ENCODE measurements at places on chromosomes 4 and X.

DNA sequence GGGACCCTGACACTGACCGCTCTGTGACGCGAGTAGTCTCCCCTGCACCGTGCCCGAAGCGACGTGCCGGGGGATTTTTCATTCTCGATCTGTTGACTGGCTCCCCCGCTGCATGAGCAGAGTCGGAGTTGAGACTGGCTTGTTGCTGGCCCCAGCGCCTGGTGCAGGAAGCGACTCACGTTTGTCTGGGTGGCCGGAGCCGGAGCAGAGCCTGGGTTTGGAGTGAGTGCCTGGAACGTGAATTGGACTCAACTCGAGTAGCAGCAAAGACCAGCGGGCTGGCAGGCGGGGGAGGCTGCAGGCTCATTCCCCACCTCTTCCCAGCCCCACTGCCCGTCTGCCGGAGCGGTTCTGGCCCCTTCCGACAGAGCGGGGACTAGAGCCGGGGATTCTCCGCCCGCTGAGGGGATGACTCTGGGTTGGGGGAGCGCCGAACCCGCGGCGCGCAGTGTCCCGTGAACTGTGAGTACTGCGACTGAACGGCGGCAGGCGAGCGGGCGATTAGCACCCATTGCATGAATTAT, 554 bp downstream of the PCDH7 start:
- DNase-seq: peak; percentile 16

GRCh38 chr4:118850488-118851173, 14.7 kb upstream of the SEC24D start:
- DNase-seq: no peak

DNA sequence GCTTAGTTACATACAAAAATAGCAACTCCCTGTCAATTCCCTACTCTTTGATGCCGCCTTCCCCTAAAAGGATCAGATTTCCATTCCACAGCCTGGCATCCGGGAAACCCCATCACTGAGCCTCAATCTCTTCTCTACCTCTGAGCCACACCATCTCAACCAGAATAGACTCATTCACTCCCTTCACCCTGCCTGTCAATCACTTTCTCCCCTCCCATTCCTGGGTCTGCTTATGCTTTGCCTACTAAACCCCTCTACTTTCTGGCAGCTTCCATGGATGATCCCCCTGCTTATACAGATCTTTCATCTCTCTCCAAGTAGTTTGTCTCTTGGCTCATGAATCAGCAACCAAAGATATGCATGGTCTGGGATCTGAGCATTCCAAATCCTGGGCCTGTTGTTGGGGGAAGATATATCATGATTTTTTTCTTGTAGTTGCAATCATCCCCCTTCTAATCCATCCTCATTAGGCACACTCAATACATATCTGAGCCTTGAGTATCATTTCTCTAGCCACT, 2.6 kb downstream of the AMER1 start:
- no peak for DNase-seq

DNA sequence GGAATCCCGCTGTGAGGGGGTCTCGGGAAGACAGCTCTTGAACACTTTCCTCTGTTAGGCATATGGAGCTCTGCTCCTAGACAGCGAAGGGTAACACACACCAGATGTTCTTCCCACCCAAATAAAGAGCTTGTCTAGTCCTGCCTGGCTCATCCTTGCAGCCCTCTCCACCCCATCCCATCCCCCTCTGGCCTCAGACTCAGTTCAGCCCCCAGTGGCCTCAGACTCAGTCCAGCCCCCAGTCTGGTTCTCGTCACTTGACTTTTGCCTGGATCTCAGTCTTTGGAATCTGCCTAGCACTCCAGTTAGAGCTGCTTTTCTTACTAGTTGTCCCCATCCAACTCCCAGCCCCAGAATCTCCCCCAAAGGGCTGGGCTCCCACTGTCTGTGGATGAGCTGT, 14.9 kb downstream of the RAB33A start:
- DNase-seq: no peak

DNA sequence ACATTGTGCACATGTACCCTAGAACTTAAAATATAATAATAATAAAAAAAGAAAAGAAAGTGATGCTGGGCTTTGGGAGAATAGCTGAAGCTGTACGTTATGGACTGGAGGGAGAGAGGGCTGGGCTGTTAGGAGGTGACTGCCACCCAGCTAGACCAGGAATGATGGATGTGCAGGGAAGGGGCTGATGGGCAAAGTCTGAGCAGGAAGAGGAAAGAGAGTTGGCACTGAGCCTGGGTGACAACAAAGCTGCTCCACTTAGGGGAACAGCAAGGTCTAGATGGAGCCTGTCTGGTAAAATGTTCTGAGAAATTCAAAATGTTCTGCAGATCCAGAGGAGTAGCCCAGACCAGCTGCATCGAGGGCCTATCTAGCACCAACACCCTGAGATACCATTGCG, 32.3 kb downstream of the MED28 start:
- DNase-seq: no peak

DNA sequence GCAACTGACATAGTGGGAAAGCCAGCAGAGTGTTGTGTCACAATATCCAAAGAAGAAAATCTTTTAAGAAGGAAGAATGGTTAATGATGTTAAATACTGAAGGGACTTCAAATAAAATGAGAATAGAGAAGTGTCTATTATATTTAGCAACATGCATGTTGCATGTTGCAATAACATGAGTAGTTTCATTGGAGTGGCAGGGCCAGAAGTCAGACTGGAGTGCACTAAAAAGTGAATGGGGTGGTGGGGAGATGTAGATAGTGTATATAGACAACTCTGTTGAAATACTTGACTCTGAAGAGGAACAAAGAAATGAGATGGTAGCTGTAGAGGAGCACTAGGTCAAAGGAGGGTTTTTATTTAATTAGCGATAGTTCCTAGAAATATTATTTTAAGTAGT, 9.5 kb upstream of the AMMECR1 start:
- no peak for DNase-seq

GRCh38 chr4:96455045-96455720, 615.3 kb downstream of the PDHA2 start:
- no peak for DNase-seq

GRCh38 chr4:180947425-180947824, 1295.8 kb upstream of the TENM3 start:
- DNase-seq: no peak

- no peak for DNase-seq
These were observed 61.1 kb downstream of the HELT start for GRCh38 chr4:185079271-185079905.

GRCh38 chr4:82770607-82771006, 28.0 kb downstream of the SCD5 start:
- no peak for DNase-seq

DNA sequence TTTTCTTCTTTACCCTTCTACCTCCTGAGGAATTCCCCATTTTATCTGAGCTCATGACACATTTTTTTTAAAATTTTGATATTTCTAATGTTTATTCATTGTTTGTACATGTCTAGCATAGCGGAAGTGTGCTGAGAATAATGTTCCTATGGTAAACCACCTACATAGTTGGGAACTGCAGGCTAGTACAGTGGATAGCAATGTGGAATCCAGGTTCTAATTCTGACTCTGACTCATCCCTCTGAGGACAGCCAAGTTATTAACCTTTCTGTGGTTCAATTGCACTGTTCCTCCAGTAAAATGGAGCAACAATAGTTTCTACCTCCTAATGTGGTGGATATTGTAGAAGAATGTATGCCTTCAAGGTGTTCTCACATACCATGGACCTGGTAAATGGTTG, 20.6 kb upstream of the APELA start:
- no peak for DNase-seq

DNA sequence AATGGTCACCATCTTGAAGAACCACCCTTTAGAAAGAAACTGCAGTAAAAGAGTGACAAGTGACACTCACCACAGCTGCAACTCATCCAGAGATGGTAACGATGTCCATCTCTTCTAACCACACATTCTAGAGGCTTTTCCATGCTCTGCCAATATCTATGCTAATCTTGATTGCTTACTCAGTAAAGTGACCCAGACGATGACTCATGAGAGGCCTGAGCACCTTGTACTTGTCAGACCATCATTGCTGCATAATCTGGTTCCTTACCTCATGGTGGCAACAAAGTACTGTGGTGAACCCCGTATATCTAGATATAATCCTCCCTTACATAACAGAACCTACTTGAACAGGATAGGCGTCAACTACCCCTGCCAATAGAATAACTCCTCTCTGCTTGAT, 75.6 kb downstream of the CCNG2 start:
- no peak for DNase-seq

DNA sequence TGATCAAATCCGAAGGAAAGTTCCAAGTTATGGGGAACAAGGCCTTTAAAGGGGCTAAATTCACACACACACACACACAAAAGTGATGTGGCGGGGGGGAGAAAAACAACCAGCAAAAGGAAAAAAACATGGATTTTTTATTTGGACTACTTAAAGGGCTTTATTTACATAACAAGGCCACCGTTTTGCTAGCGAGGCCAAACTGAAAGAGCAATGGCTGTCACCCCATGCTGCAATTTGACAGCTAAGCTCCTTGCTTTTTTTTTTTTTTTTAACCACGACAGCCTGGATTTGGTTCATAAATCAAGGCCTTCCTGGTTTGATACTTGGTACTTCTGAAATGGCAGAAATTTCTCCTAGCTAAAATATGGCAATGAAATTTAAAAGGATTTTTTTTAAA, 99.6 kb upstream of the PTCHD1 start:
- no peak for DNase-seq

- DNase-seq: no peak
These were observed 93.6 kb downstream of the DCTD start for GRCh38 chr4:182823576-182823975.

- DNase-seq: no peak
These were observed 4.6 kb downstream of the GRIA2 start for GRCh38 chr4:157225096-157225495.

DNA sequence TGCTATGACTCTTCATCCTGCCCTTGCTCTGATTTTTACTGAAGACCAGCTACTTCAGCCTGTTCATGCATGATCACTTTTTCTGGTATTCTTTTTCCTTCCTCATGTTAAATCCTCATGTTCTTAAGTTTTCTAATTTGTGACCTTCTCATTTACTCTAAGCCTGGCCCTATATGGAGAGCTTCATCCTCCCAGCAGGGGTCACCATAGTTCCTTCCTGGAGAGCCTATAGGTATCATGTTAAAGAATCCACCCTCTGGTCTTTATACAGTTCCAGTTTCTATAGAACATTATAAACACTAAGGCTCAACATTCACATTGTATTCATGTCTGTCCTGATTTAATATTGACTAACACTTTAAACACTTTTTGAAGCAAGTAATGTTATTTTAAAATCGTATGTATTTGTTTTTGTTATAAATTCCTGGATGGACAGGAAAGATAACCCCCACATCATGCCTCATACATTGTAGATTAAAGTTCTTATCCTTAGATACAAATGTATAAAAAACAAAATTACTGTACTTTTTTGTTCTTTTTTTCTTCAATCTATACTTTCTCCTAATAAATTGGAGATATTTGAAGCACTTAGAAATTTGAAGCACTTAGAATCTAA, 53.8 kb upstream of the OTUD4 start:
- peak; percentile 70 for DNase-seq

GRCh38 chrX:85905851-85906250, 141.5 kb downstream of the CHM start:
- DNase-seq: no peak

DNA sequence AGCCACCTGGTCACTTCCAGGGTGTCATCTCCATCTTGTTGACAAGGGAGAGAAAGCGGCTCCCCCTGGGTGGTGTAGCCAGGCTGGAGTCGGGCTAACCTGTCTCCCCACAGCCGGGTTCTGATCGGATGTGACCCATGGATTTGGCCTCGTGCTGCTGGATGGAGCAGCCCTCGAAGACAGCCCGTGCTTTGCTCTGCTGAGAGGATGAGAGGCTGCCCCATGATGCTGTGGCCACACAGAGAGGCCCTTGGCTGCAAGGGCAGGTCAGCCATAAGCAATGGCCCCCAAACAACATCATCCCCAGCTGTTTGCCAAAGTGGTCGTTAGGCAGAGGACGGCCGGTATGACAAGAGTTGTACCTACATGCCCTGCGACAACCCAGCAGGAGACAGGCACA, 106.6 kb downstream of the HMX1 start:
- DNase-seq: no peak

- no peak for DNase-seq
These were observed 71.1 kb downstream of the MAP9 start for GRCh38 chr4:155305619-155306018.

- no peak for DNase-seq
These were observed 22.8 kb downstream of the AGA start for GRCh38 chr4:177419434-177419833.

DNA sequence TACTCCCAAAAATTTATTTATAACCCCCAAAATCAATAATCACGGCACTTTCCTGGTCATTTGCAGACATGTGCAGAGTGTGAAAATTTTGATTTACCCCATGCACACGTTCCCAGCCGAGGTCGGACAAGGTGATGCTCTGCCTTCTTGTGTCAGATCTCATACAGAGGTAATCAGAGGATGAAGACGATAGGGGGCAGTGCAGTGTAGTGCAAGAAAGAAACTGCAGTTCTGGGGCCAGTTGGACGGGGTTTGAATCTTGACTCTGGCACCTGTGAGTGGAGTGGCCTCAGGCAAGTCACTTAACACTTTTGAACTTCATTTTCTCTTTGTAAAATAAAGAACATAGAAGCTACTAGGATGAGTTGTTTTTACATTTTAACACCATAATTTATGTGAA, 88.4 kb downstream of the FRMPD3 start:
- DNase-seq: peak; percentile 21

DNA sequence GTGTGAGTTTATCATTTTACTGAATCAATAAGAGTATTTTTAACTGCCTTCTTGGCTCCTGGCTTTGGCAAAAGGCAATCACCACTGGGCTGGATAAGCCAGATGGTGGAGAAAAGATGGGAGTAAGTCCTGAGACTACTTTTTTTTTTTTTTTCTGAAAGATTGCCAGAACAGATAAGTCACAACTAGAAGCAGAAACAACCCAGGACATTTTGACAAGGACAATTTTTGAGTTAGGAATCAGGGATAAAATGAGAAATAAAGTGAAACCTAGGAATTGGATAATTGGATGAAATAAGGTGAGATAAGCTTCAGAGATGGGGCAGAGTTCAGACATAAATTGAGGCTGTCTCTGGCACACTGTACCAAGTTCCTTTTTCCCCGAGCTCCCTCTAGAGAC, 471.0 kb downstream of the KLHL13 start:
- no peak for DNase-seq

- DNase-seq: no peak
These were observed 30.3 kb downstream of the NSDHL start for GRCh38 chrX:152861116-152861515.

- peak; percentile 20 for DNase-seq
These were observed 55.0 kb downstream of the HTT-AS start for GRCh38 chr4:3019145-3019846.

GRCh38 chrX:120452131-120452530, 17.0 kb downstream of the LAMP2 start:
- DNase-seq: no peak

GRCh38 chrX:40646489-40647306, 663 bp downstream of the CXorf38 start:
- DNase-seq: no peak
